Ureter (tissue), 1 donor: ENCODE measurements at places on chromosomes 3 and 15.

DNA sequence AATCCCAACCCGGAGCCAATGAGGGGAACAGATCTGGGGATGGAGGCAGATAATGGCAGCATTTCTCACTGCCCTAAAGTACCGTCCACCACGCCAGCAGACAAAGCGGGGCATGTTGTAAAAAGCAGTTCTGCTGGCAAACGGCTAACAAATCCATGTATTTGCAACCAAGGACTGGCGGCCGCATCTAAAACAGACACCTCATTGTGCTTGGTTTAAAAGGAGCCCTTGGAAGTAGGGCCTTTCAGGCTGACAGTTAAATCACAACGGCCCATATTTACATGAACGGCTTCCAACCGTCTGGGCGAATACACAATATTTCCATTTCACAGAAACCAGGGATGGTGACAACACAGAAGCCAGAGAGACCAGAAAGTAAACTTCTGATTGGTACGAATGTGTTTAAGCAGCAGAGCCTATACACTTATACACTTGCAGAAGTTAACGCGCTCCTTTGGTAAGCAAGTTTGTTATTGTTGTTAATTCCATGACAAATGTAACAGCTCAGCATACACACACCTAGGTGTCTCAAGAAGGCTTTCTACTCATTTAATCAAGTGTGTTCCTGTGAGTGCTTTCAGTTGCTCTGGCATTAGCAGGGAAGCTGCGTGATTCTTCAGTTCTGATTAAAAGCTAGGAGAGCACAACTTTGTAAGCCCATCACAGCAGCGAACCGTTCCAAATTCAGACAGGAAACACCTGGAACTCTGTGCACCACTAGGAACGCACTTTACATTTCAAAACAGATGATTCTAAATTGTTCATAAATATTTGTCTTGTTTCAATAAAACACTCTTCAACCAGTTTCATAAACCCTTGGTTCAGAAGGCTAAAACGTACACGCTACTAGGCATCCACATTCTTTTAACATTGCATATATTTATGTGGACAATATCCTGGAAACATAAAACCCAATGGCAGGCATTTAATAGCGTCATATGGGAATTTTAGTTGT, 112.9 kb downstream of the PDZRN3 start:
- no peak for DNase-seq

- no peak for DNase-seq
These were observed 12.5 kb downstream of the MBNL1 start for GRCh38 chr3:152281133-152281713.

- no peak for DNase-seq
These were observed 1.7 kb upstream of the COL7A1 start for GRCh38 chr3:48596676-48597407.

GRCh38 chr3:126419886-126420786, 25.4 kb downstream of the CFAP100 start:
- DNase-seq, result no peak

GRCh38 chr3:114848082-114848481, 299.0 kb downstream of the ZBTB20 start:
- no peak for DNase-seq

DNA sequence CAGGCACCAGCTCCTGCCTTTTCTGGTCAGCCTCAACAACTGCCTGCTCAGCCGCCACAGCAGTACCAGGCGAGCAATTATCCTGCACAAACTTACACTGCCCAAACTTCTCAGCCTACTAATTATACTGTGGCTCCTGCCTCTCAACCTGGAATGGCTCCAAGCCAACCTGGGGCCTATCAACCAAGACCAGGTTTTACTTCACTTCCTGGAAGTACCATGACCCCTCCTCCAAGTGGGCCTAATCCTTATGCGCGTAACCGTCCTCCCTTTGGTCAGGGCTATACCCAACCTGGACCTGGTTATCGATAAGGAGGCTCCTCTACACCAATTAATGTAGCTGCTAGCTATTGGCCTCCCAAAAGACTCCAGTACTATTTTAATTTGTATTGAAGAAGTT, 38.9 kb downstream of the TFG start:
- no peak for DNase-seq

DNA sequence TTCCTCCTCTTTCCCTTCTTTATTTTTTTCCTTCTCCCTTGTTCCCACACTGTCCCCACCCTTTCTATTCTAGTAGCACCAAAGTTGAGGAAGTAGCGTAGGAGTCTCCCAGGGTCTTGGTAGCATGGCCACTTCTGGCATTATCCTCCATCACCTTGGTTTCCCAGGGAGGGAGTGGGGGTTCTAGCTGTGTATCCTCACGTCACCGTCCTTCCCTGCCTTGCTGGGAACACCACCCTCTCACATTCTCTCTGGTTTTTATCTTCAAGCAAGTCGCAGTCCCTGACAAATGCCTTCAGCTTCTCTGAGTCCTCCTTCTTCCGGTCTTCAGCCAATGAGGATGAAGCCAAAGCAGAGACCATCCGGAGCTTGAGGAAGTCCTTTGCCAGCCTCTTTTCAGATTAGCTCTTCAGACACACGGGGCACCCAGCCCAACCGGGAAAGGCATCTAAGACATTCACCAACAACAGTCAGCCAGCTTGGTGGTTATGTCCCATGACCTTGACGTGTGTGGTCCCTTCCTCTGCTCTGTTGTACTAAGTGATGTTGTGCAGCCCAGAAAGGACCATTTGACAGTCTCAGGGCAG, 31.6 kb upstream of the TIMP4 start:
- no peak for DNase-seq

GRCh38 chr15:80791004-80791403, 11.8 kb downstream of the CEMIP start:
- DNase-seq, result no peak

- DNase-seq, result no peak
These were observed 60.7 kb upstream of the FURIN start for GRCh38 chr15:90807786-90808086.
